ENCODE measurements at places on chromosomes 1 and 21.
A peak's percentile ranks its signal among the peaks of the same experiment; 100 is the strongest.

DNA sequence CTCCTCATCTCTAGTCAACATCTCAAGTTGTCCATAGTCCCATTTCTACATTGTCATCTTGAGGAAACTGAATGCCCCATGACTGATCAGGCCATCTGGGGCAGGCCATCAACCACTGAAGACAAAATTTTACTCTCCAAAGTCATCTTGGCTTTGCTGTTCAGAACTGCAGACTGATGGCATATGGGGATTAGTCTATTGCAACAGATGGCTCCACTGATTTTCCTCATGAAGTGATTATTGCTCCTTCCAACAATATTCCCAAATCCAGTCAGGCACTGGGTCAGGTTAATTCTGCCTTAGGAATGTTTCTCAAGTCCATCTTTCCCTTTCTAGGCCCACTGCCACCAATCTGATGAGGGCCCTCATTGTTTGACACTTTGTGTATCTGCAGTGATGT lies 101.7 kb downstream of the ESRRG start:
- DNase-seq = no peak

GRCh38 chr1:183686229-183686628 lies 33.1 kb upstream of the APOBEC4 start:
- no peak for DNase-seq

DNA sequence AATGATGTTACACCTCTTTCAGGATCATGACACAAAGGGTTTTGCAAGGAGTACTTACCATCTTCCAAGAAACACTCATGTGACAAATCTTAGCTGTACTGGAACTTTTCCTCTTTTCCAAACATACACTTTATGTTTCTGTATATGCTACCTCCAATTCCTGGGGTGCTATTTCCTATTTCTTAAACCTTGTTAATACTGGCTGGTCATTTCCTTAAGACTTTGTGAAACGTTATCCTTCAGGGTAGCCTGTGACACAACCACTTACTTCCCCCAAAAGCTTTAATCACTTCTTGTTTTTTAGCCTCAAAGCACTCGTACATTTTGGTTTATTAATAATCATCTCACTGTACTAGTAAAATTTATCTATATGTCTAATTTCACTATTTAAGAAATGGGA lies 39.4 kb downstream of the OR10Z1 start:
- no peak for DNase-seq

- no peak for DNase-seq
Observed at GRCh38 chr1:6544831-6545230, 9.5 kb downstream of the NOL9 start.

GRCh38 chr1:1034439-1034781 lies 14.5 kb downstream of the AGRN start:
- no peak for DNase-seq

DNA sequence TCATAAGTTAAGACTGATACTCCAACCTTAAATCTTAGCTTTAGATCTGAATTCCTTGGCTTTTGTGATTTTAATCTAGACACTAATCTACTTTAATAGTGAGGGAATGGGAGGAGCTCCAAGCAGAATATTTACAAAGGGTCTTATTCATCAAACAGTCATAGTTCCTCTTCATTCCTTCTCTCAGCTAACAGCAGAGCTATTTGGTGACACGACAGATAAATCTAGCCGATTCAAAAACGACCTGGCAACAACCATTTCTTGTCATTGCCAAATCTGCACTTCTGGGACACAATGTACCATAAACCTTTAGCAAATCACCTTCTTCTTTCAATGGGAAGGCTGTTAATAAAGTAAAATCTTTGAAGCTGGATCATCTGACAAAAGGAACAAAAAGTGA lies 52.8 kb upstream of the FOXD3 start:
- DNase-seq = no peak

GRCh38 chr1:64186138-64186897 lies 17.1 kb upstream of the UBE2U start:
- no peak for DNase-seq

DNA sequence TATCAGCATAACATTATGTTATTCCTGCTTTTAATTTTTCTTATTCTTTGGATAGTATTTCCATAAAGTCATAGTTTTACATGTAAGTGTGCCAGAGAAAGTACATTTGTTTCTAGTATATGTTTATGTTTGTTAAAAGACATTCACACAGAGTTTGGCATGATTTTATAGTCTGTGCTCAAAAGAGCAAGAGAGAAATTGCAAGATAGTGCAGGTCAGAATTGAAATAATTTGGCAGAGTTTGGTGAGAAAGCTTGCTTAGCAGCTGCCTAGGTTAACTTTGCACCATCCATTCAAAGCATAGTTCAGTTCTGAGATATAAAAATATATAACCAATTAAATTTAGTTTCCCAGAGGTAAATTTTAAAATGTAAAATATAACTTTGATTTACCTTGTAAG lies 17.0 kb downstream of the NEK7 start:
- no peak for DNase-seq

- peak; percentile 28 for DNase-seq
Observed at GRCh38 chr1:45669859-45670655, 16.3 kb downstream of the GPBP1L1 start.

- DNase-seq = no peak
Observed at GRCh38 chr21:18443085-18443484, 39.5 kb upstream of the TMPRSS15 start.

- no peak for DNase-seq
Observed at GRCh38 chr1:6424619-6425593, at the start of gene ESPN. TSS of gene ESPN (plus strand) at chr1:6424776. CDS start at chr1:6424956, 180 bp downstream.

- DNase-seq = peak; percentile 80
Observed at GRCh38 chr1:81142099-81142826, 658.5 kb upstream of the ADGRL2 start.

GRCh38 chr1:192978195-192978710 lies 80.9 kb downstream of the UCHL5 start:
- no peak for DNase-seq

- DNase-seq = no peak
Observed at GRCh38 chr1:177849579-177850290, 120.1 kb downstream of the SEC16B start.

- peak; percentile 39 for DNase-seq
Observed at GRCh38 chr1:19557609-19558051, 72.3 kb upstream of the CAPZB start.

DNA sequence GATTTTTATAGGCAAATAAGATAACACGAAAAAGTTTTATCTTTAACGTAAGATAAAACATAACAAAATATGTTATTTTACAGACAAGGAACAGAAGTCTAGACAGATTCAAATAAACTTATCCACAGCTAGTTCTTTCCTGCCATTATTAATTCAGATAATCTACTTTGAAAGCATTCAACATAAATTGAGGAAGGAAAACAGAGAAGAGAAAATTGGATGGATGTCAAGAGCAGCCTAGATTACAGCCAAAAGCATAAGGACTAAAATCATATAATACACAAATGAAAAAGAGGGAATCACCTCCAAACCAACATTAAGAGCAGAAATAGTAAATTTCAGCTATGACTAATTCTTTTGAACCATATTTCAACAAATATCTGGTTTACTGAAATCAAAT lies 15.5 kb downstream of the TRIM33 start:
- DNase-seq = no peak

GRCh38 chr1:117574161-117574835 lies 31.6 kb upstream of the TENT5C start:
- no peak for DNase-seq

GRCh38 chr1:20496241-20496661 lies 10.2 kb upstream of the CAMK2N1 start:
- peak; percentile 90 for DNase-seq

DNA sequence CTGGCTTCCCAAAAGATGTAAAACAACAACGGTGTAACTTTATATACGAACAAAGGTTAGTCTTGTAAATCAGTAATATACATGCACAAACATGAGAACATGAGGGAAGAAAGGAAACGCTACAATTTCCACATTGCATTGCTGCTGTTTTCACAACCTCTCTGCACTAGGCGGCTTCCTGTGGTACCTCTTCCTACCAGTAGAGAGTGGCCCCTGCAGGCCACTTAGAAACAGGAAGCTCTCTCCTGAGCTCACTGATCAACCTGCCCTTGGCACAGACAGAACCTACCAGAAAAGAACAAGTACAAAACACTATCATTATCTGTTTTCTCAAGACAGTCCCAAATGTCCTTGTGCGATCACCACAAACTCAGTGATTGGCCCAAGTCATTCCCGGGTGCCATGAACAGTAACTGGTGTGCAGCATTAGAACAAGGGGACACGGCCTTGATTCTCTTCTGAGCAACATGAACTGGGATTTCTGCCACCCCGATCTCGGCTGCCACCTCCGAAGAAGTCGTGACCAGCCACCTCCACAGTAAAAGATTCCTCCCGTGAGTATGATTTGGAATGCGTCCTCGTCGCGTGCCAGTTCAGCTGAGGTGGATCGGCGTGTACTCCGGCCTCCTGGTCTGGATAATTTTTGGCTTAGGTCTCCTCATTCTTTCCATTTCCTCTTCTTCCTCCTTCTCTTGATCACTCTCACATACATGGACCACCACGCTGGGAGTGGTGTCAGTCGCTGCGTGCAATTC lies 5.7 kb upstream of the KCNE1 start:
- no peak for DNase-seq

GRCh38 chr1:117017062-117017461 lies 15.5 kb downstream of the CD101 start:
- DNase-seq = no peak

DNA sequence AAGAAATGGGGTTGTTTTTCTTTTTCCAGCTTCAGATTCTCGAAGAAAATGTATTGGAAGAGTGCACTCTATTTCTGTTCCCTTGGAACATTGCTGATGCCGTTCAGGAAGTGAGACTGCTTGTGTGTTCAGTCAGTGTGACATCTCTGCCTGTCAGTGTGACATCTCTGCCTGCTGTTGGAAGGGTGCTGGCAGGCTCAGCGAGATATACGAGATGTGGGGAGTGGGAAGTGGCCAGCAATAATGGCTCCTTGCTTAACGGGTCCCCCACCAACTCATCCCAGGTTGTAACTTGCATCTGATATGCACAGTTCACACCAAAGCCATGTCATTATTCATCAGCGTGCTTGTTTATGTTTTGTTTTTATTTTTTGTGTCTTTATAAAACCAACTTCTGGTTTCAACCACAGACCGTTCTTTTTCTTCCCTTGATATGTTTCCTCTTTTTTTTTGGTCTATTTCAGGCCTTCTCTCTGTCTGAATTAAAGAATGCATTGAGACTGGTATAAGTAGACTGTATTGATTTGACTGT lies 145.4 kb downstream of the GALNT2 start:
- DNase-seq = no peak

GRCh38 chr1:168897249-168897648 lies 168.2 kb upstream of the DPT start:
- DNase-seq = no peak

DNA sequence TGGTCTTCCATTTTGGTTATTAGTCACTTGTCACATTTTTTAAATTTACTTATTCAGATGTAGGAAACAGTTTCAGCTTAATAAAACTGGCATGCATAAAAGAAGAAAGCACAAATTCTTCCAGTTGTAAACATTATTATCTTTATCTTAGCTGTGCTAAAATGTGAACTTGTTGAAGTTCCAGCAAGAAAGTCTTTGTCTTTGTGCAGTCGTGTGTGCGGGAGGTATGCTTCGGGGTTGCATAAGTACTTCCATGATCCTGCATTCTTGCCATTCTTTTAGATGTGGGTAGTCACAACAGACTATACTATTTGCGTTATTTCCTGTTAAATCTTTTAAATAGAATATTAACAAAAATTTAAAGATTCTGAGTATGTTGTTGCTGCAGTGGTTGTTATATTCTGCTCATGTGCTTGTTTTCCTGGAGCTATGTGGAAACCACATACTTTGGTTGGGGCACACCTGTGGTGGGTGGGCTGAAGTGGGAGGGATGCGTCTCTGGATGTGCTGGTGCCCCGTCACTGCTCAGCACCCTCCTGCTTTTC lies 49.9 kb downstream of the CBS start:
- peak; percentile 3 for DNase-seq

DNA sequence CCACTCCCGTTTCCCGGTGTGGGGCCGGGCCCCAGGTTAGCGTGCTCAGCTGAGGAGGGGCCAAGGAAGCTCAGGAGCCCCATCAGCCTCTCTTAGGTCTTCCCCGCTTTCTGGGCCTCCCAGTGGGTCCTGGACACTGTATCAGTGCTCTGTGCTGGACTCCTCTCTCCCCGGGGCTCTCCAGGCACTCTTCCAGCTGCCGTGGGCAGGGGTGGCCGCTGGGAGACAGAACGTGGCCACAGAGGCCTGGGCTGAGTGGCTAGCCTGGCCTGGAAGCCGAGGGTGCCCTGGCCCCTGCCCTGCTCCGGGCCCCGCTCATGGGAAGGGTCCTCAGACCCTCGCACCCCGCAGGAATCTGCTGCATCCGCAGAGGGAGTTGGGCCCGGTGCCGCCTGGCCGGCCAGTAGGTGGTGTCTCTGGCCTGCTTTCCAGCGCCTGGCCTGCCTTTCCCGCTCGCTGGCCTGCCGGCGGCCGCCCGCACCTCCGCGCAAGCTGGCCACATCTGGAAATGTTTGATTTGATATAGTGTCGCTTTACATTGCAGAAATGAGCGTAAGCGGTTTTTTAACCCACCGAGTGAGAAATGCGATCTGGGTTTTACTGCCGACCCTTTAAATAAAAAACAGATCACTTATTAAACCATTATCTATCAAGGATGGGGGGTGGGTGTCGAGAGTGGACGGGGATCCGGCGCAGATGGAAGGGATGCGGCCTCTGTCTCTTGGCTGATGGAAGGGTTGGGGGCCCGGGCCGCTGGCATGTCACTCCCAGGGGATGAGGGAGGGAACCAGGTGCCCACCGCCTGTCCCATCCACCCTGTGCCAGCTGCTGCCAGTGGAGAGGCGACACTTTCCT lies 74.4 kb upstream of the TTC34 start:
- DNase-seq = no peak
